Stimulated activated CD4-positive, alpha-beta T cell treated with anti-CD3 and anti-CD28 coated beads, TNF-alpha, amount 100 ng/mL, for 4 hours (primary cell): ENCODE measurements at places on chromosomes 1 and 21.

DNA sequence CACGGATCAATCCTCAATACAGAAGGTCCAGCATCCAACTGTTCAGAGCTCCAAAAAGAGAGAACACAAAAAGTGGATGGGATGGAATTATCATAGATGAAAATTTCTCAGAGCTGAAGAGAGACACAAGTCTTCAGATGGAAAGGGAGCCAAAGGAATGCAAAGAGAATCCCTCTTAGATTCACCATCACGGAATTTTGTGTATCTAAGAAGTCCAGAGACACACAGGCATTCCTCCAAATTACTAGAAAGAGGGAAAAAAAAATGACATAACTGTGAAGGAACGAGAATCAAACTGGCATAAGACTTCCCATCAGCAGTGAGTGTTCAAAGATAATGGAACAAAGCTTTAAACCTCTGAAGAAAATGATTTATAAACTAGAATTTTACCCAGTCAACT lies 101.2 kb downstream of the ZSCAN20 start:
- no peak for DNase-seq

DNA sequence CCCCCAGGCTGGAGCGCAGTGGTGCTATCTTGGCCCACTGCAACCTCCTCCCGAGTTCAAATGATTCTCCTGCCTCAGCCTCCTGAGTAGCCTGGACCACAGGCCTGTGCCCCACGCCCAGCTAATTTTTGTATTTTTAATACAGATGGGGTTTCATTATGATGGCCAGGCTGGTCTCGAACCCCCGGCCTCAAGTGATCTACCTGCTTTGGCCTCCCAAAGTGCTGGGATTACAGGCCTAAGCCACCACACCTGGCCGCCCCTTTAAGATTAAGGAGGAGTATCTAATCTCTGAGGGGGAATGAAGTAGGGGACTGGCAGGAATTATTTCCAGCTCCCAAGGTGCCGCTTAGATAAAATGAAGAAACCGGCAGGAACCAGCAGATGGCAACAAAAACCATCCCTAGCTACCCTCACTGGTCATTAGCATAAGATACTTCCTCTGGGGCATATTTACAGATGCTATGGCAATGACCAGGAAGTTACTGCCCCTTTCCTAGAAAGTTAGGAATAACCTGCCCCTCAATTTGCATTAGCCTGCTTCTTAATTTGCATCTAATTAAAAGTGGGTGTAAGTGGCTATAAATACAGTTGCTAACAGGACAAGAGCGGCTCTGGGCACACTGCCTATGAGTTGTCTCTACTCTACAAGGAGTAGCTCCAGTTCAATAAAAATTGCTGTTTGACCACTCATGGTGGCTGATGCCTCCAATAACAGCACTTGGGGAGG lies 7.1 kb upstream of the NSUN4 start:
- no peak for DNase-seq

DNA sequence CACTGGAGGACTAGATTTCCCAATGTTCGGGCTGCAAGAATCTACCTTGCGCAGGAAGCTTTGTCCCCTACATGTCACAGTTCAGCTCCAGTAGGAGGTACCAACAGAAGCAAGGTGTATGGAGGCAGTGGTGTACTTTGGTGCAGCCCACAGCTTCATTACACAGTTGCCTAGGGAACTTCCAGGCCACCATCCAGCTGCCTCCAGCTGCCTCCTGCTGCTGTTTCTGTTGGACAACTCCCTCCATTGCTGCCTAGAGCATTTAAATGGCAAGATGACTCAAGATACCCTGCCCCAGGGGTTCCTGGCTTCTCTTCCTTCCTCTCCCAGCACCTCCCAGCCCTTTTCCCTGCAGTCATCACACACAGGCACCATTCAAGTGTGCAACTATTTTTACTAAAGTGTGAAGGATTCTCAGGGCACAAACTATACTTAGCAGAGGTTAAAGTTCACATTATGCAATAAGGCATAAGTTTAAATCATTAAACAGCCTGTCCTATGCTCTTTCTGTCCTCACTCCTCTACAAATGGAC lies 39.0 kb upstream of the ATP1A1 start:
- DNase-seq = no peak

DNA sequence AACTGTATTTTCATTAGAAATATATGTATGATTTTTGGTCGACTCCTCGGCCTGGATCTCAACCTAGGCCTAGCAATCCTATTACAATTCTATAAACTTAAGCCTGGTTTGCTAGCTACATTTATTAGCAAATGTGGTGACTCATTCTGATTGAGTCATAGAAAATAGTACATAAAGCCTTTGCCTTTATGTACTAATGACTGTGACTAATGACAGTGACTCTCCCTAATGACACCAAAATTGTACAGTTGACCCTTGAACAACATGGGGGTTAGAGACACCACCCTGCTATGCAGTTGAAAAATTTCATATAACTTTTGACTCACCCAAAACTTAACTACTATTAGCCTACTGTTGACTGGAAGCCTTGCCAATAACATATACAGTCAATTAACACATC lies 78.9 kb downstream of the CLEC20A start:
- no peak for DNase-seq

- DNase-seq = no peak
Observed at GRCh38 chr1:85445906-85446305, 19.1 kb downstream of the DDAH1 start.

GRCh38 chr1:160626509-160627342 lies 20.1 kb downstream of the SLAMF1 start:
- no peak for DNase-seq

GRCh38 chr1:66788231-66788939 lies 12.7 kb downstream of the INSL5 start:
- peak; percentile 56 for DNase-seq

- DNase-seq = no peak
Observed at GRCh38 chr1:8077120-8077573, 51.0 kb upstream of the ERRFI1 start.

DNA sequence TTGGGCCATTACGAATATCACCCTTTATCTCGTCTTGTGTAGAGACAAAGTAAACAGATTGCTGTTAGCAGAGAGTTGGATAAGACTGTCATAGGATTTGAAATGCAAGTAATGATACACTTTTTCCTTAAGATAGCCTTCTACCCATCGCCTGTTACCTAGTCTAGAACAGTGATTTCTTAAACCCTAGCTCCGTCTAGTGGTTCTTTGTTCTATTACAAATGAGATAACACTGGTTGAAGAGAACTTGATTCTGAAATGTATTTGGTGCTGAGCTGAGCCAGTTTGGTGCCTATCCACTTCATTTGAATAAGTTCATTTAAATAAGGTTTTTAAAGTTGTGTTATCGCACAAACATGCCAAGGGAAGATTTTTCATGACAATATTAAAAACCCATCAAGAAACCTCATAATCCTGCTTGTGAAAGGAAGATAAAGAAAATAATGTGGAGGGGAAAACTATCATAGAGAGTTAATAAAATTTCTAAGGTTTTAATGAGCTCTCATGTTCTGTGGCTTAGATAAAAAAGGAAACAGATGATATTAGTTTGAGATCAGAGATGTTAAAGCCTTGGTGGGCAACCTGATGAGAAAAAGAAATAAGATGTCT lies 1.5 kb upstream of the KCNH1 start:
- DNase-seq = no peak

DNA sequence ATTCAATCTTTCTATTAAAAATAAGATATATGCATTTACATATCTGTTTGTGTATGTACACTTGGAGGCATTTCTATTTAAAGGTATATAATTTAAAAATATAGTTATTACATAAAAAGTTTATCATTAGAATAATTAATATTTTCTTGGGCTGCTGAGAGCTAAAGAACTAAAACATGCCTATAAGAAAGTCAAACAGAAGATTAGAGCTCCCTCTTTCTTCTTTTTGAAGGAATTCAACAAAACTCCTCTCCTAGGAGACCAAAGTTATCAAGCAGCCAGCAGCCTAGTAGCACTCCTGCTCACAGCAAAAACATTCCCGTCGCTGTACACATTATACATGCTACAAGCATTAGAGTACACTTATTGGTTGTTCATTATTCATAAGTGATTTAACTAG lies 216.4 kb downstream of the VAV3 start:
- no peak for DNase-seq

GRCh38 chr1:26754086-26754874 lies 33.5 kb upstream of the PIGV start:
- no peak for DNase-seq

DNA sequence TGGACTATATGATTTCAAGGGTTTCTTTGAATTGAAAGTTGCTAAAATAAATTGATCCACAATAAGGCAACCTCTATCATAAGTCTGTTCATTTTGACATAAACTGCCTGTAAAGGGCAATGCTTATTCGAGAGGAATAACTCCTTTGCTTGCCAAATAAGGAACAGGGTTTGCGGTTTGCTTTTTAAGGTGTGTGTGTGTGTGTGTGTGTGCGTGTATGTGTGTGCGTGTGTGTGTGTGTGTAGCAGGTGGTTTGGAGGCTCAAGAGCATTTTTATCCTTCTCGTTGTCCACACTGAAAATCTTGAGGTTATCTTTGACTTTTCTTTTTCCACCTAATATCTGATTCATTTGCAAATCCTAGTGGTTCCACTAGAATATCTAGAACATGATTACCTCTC lies 13.1 kb upstream of the NGF start:
- no peak for DNase-seq
